ENCODE measurements at places on chromosomes 7 and 10. TPM values are rescaled to one million over a fixed set of nuclear protein-coding genes. Genes with fewer than 3 reads are reported as not detected.

AS3MT gene
- 3.0 TPM for total RNA-seq

DNA sequence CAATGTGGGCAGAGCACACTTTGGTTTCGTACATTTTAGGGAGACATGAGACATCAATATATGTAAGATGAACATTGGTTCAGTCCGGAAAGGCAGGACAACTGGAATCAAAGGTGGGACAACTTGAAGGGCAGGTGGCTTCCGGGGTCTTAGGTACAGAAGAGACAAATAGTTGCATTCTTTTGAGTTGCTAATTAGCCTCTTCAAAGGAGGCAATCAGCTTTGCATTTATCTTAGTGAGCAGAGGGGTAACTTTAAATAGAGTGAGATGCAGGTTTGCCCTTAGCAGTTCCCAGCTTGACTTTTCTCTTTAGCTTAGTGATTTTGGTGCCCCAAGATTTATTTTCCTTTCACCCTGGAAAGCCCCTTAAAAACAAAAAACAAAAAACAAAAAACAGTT, 21.3 kb downstream of the ZNF487 start:
- no peak for DNase-seq

CNPY1 gene
- total RNA-seq, result not detected

CLEC2L gene
- total RNA-seq, result not detected

All from pancreas (tissue), 10 donors.